ENCODE measurements at places on chromosomes 1 and 21.

DNA sequence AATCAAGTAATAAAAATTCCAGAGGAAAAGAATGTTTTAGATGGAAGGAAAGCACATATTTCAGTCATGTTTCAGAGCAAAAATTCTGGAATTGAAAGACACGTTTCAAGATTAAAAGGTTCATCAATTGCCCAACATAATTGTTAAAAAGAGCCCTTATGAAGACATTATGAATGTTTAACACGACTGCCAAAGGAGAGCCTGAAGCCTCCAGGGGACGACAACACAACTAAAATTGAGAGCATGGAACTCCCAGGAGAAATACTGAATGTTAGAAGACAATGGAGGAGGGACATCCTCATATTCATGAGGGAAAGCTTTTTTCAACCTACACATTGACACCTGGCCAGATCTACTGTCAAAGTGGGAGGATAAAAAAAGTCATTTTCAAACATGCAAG is 16.0 kb downstream of the OR2T11 start:
- H3K27me3 ChIP-seq: no peaks in the 10 kb centered on the region
- H3K36me3 ChIP-seq: no peaks in the 10 kb centered on the region
- no peak overlapping the region for H3K4me3 ChIP-seq
- no peak for DNase-seq

- no peaks in the 10 kb centered on the region for H3K4me1 ChIP-seq
- H3K27ac ChIP-seq: no peak overlapping the region
- H3K36me3 ChIP-seq: no peaks in the 10 kb centered on the region
- no peak for DNase-seq
- no peak overlapping the region for H3K4me3 ChIP-seq
Measured at GRCh38 chr1:175673371-175674150, 69.8 kb downstream of the TNR start.

- H3K4me3 ChIP-seq: peak overlapping the region; percentile 92
- H3K27ac ChIP-seq: peak overlapping the region; percentile 67
- no peaks in the 10 kb centered on the region for H3K36me3 ChIP-seq
- H3K4me1 ChIP-seq: peaks cover 36% of the 10 kb centered on the region
Measured at GRCh38 chr1:50976111-50976889, 6.3 kb downstream of the CDKN2C start.

- no peaks in the 10 kb centered on the region for H3K4me1 ChIP-seq
- no peaks in the 10 kb centered on the region for H3K36me3 ChIP-seq
- no peaks in the 10 kb centered on the region for H3K27me3 ChIP-seq
- no peak overlapping the region for H3K4me3 ChIP-seq
- no peak for DNase-seq
Measured at GRCh38 chr1:59029411-59030167, 245.7 kb upstream of the JUN start.

DNA sequence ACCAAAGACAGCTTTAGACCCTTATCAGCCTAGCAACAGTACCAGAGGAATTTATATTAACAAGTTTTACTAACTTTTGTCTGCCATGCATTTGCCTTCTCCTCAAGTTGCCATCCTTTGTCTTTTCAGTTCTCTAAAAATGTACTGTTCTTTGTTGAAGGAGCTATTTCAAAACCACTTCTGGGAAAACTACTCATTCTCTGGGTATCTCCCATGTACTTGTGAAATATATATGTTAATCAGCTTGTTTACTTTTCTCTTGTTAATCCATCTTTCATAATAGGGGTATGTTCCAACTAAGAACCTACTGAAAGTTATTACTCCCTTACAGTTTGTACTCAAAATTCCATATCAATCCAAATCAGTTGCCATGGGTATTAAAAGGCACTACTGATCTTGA is 16.3 kb downstream of the DPYD start:
- no peak for DNase-seq
- no peak overlapping the region for H3K27ac ChIP-seq
- H3K4me3 ChIP-seq: no peak overlapping the region
- no peaks in the 10 kb centered on the region for H3K36me3 ChIP-seq
- peaks cover 19% of the 10 kb centered on the region for H3K4me1 ChIP-seq

- no peaks in the 10 kb centered on the region for H3K27me3 ChIP-seq
- H3K4me3 ChIP-seq: no peak overlapping the region
- DNase-seq: no peak
- H3K4me1 ChIP-seq: no peaks in the 10 kb centered on the region
Measured at GRCh38 chr1:185467122-185467521, 150.1 kb upstream of the IVNS1ABP start.

GRCh38 chr1:30479575-30479974 is 243.8 kb downstream of the MATN1 start:
- no peak overlapping the region for H3K27ac ChIP-seq
- H3K4me3 ChIP-seq: no peak overlapping the region
- no peak for DNase-seq
- H3K36me3 ChIP-seq: no peaks in the 10 kb centered on the region

GRCh38 chr1:181587870-181588438 is 104.6 kb downstream of the CACNA1E start:
- no peak overlapping the region for H3K27ac ChIP-seq
- DNase-seq: no peak
- no peaks in the 10 kb centered on the region for H3K36me3 ChIP-seq
- no peaks in the 10 kb centered on the region for H3K27me3 ChIP-seq
